ENCODE measurements at places on chromosomes 3 and 15. TPM values are rescaled to one million over a fixed set of nuclear protein-coding genes. Genes with fewer than 3 reads are reported as not detected.

Gene MYO9A
- 11.4 TPM for total RNA-seq

Gene SLC6A6
- total RNA-seq = 51.5 TPM

Gene GRK7
- not detected for total RNA-seq

Gene HES1
- total RNA-seq = 543 TPM

Gene XCR1
- total RNA-seq = not detected

Gene DNAH12
- 0.05 TPM for total RNA-seq

Gene TMEM207
- total RNA-seq = not detected

Gene C3orf70
- not detected for total RNA-seq

Gene KLHL40
- not detected for total RNA-seq

Gene TRH
- not detected for total RNA-seq

Gene SLC4A7
- total RNA-seq = 19.6 TPM

Gene SNUPN
- total RNA-seq = 27.2 TPM

Gene CLRN1
- total RNA-seq = not detected

Measured in HT-29 (cell line).